ENCODE measurements at places on chromosomes 12 and 14. TPM values are rescaled to one million over a fixed set of nuclear protein-coding genes. Genes with fewer than 3 reads are reported as not detected.

- no peak overlapping the region for H3K27ac ChIP-seq
- no peaks in the 10 kb centered on the region for H3K4me1 ChIP-seq
- no peak overlapping the region for H3K4me3 ChIP-seq
- H3K27me3 ChIP-seq, result no peaks in the 10 kb centered on the region
- H3K36me3 ChIP-seq, result no peaks in the 10 kb centered on the region
Measured at GRCh38 chr14:24705840-24706239, 71.8 kb upstream of the GZMB start.

Gene OR4M1
- total RNA-seq, result not detected

DNA sequence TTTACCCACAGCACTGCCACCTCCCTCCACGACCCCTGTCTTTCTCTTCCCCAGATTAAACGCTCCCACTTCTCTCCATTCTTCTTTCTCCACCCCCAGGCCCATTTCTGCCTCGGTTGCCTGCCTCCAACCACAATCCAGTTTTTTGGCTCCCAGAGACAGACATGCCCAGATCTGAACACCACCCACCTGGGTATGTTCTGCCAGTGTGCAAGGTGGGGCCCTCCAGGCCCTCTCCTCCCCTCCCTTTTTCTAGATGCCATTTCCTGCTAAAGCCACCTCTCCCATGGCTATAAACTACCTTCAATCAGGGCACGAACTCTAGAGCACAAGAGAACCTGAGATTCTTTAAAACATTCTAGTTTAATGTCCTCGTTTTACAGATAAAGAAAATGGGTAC, 63.3 kb downstream of the IRF2BPL start:
- H3K4me3 ChIP-seq, result no peak overlapping the region
- no peaks in the 10 kb centered on the region for H3K36me3 ChIP-seq
- DNase-seq, result no peak
- no peak overlapping the region for H3K27ac ChIP-seq

DNA sequence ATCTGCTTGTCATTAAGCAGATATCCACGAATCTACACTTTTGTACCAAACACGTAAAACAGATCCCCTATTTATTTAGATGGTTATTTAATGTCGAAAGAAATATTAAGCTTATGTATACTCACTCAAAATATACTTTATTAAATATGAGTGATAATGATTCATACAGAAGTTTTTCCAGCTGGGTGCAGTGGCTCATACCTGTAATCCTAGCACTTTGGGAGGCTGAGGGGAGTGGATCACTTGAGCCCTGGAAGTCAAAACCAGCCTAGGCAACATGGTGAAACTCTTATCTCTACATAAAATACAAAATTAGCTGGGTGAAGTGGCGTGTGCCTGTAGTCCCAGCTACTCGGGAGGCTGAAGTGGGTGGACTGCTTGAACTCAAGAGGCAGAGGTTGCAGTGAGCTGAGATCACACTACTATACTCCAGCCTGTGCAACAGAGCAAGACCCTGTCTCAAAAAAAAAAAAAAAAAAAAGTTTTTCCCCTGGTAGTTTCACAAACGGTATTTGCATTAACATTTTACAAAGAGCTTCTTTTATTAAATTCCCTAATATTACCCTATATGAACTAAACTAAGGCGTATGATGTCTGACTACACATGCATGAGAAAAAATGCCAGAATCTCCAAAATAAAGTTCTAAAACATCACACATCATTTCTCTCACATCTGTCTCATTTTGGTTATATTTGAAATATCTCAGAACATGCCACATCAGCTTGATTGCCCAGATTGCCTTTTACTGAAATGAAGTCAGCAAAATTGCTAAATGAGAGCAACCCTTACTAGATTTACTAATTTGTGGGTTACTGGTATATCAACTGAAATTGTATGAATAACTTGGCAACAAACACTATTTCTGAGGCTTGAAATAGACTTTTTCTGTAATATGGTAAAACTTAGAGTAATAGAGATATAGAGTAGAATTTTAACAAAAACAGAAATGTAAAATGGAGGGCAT, 74.9 kb downstream of the PAWR start:
- H3K36me3 ChIP-seq, result peaks cover 9% of the 10 kb centered on the region
- no peaks in the 10 kb centered on the region for H3K27me3 ChIP-seq
- 0 out of 2 replicates have a peak overlapping the region, but pooled peaks have one; percentile 14 for H3K27ac ChIP-seq
- H3K4me1 ChIP-seq, result peaks cover 5% of the 10 kb centered on the region
- H3K4me3 ChIP-seq, result no peak overlapping the region
- DNase-seq, result no peak

- H3K4me1 ChIP-seq, result no peaks in the 10 kb centered on the region
- H3K36me3 ChIP-seq, result no peaks in the 10 kb centered on the region
- no peak for DNase-seq
- no peak overlapping the region for H3K27ac ChIP-seq
- H3K4me3 ChIP-seq, result no peak overlapping the region
Measured at GRCh38 chr12:125738211-125738610, 673.0 kb downstream of the AACS start.

Gene CRIP1
- 7.7 TPM for total RNA-seq

- no peak overlapping the region for H3K4me3 ChIP-seq
- no peak for DNase-seq
- H3K27me3 ChIP-seq, result no peaks in the 10 kb centered on the region
- H3K27ac ChIP-seq, result no peak overlapping the region
Measured at GRCh38 chr12:92623386-92623785, 79.4 kb upstream of the PLEKHG7 start.

- peaks cover 63% of the 10 kb centered on the region for H3K27me3 ChIP-seq
- no peaks in the 10 kb centered on the region for H3K36me3 ChIP-seq
- H3K4me3 ChIP-seq, result peak overlapping the region; percentile 64
- H3K27ac ChIP-seq, result no peak overlapping the region
Measured at GRCh38 chr12:54216797-54217661, 28.2 kb upstream of the SMUG1 start.

- H3K27me3 ChIP-seq, result no peaks in the 10 kb centered on the region
- 0 out of 2 replicates have a peak, but pooled peaks cover 5% of the 10 kb centered on the region for H3K36me3 ChIP-seq
- DNase-seq, result no peak
- H3K27ac ChIP-seq, result no peak overlapping the region
Measured at GRCh38 chr12:96172981-96173380, 21.2 kb upstream of the ELK3 start.
